ENCODE measurements at places on chromosomes 2 and 18.

GRCh38 chr2:3827673-3828575, 124.5 kb downstream of the DCDC2C start:
- DNase-seq: peak; percentile 37

GRCh38 chr2:27074738-27075565, 3.5 kb upstream of the EMILIN1 start:
- peak; percentile 62 for DNase-seq

DNA sequence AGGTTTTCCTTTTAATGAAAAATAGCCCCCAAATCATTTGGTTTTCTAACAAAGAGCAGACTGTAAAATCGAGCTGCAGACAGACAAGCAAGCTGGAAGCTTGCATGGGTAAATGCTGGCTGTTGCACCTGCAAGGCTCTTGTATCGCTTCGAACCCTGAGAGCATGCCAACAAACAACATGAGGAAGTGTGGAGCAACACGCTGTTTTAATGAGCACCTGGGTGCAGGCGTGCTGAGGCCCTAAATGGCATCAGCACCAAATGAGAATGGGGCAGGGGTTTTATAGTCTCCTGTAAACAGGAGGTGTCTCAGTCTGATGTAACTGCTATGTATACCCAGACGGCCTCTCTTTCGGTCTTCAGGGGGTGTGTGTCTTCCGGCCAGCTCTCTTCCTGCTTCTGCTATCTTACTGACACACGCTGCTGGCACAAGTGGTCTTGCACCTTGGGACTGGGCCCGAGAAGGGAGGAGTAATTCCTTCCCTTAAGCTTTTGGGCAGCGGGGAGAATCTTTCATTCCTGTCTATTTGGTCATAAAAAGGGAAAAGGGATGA, 31.9 kb upstream of the CDH2 start:
- no peak for DNase-seq

- DNase-seq: no peak
Observed at GRCh38 chr2:100856732-100857131, 36.8 kb downstream of the NPAS2 start.

GRCh38 chr18:68893354-68893753, 95.5 kb downstream of the CCDC102B start:
- DNase-seq: no peak

Data from activated CD4-positive, alpha-beta T cell treated with anti-CD3 and anti-CD28 coated beads for 36 hours (primary cell).